ENCODE measurements at places on chromosomes 5 and 9.

GRCh38 chr5:149229298-149229937, 42.2 kb upstream of the AFAP1L1 start:
- DNase-seq = no peak

- no peak for DNase-seq
These were observed 69.0 kb upstream of the SLC12A2 start for GRCh38 chr5:128014578-128014977.

- DNase-seq = no peak
These were observed 488.0 kb downstream of the PRELID2 start for GRCh38 chr5:145347026-145347616.

DNA sequence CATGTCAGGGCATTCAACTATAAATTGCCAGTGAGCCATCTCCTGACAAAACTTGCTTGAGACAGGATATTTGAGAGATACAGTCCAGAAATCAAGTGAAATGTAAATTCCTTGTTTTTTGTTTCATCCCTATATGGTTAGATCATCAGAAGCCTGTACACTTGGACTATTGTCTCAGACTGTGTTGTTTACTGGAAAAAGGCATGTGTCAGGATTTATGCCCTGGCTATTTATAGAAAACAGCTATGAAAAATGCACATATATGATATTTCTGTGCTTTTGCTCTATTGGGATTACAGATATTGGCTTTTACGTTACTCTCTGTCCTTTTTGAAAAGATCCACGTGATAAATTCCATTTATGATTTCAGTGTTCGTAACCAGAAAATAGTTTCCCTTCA, 44.2 kb downstream of the IL31RA start:
- no peak for DNase-seq

DNA sequence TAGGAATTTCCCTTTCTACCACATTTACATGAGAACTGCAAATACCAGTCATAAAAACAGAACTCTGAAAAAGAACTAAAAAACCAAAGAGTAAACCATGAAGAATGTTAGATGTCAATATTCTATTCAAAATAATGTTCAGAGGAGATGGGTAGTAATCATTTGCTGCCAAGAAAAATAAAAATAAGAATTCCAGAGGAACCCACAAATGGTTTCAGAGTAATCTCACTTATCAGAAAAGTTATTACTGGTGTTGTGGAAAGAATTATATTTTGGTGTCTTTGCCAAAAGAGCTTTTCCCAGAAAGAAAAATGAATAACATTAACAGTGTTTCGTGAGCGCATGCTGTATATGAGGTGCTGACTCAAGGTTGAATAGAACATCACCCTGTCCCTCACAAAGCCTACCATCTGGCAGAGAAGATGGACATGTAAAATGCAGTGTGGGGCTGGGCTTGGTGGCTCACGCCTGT, 35.6 kb downstream of the GPR21 start:
- no peak for DNase-seq
